Activated T-cell treated with anti-CD3 and anti-CD28 coated beads, Interleukin-2, amount 50 U/mL, for 4 hours (primary cell): ENCODE measurements at places on chromosomes 4 and X.

- no peak for DNase-seq
Measured at GRCh38 chr4:112973750-112974251, 75.7 kb upstream of the ANK2 start.

- DNase-seq: peak; percentile 65
Measured at GRCh38 chr4:77193511-77194102, 36.6 kb downstream of the CCNG2 start.

DNA sequence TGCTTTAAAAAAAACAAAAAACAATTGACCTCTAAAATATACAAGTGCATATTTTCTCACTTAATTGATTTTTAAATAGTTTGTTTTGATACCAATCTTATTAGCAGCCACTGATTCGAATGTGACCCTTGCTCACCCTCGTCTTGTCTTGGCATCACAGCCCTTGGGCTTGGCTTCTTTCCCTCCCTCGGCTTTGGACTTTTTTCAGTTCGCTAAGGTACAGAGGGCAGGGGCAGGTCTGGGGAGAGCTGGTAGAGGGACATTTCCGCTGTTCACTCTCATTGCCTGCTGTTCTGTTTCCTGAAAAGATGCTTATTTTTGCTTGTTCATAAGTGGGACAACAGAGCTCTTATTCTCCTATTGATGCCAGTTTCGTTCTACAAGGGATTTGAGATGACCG, 88.5 kb upstream of the RPS6KA3 start:
- no peak for DNase-seq

GRCh38 chr4:141306331-141306730, 85.6 kb downstream of the ZNF330 start:
- no peak for DNase-seq

DNA sequence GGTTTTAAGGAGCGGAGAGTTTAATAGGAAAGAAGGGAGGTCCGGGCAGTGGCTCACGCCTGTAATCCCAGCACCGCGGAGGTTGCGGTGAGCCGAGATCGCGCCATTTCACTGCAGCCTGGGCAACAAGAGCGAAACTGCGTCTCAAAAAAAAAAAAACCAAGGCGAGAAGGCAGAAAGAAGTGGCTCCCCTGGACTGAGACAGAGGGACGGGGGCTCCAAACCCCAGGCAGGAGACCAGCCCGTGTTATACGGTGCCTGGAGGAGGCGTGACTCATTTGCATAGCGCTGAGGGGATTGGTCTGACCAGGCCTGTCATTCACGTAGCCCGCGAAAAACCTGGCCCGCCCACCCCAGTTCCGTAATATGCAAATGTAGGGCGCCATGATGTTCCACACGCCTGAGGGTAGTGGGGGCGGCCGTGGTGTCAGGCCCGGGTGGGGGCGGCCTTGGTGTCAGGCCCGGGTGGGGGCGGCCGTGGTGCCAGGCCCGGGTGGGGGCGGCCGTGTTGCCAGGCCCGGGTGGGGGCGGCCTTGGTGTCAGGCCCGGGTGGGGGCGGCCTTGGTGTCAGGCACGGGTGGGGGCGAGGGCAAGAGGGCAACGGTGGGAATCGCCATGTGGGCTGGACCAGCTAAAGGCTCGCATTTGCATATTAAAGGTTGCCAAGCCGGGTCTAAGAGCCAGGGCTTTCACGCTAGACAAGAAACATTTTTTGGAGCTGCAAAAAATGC, 2.1 kb downstream of the PLCXD1 start:
- DNase-seq: peak; percentile 84

- DNase-seq: no peak
Measured at GRCh38 chrX:1190596-1191145, 21.8 kb downstream of the CRLF2 start.

GRCh38 chrX:125628435-125628834, 308.8 kb downstream of the TEX13C start:
- no peak for DNase-seq

DNA sequence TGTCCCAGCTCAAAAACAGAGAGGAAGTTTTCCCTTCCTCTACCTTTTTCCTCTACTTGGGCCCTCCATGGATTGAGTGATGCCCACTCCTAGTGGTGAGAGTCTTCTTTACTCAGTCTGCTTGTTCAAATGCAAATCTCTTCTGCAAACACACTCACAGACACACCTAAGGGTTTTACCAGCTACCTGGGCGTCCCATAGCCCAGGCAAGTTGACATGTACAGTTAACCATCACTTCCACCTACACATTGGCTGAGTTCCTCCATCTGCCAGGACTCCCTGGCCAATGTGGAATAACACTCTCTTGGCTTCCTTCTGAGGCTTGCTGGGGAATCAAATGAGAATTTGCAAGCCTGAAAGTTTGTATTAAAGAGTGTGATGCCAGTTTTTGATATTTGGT, 45.7 kb upstream of the DHRSX start:
- DNase-seq: no peak
